Transverse colon (tissue), 4 donors: ENCODE measurements at places on chromosomes 5 and 9.

GRCh38 chr5:145752947-145753346, 82.2 kb downstream of the PRELID2 start:
- DNase-seq = no peak

GRCh38 chr9:128175102-128175563, 15.1 kb downstream of the BBLN start:
- DNase-seq = no peak

DNA sequence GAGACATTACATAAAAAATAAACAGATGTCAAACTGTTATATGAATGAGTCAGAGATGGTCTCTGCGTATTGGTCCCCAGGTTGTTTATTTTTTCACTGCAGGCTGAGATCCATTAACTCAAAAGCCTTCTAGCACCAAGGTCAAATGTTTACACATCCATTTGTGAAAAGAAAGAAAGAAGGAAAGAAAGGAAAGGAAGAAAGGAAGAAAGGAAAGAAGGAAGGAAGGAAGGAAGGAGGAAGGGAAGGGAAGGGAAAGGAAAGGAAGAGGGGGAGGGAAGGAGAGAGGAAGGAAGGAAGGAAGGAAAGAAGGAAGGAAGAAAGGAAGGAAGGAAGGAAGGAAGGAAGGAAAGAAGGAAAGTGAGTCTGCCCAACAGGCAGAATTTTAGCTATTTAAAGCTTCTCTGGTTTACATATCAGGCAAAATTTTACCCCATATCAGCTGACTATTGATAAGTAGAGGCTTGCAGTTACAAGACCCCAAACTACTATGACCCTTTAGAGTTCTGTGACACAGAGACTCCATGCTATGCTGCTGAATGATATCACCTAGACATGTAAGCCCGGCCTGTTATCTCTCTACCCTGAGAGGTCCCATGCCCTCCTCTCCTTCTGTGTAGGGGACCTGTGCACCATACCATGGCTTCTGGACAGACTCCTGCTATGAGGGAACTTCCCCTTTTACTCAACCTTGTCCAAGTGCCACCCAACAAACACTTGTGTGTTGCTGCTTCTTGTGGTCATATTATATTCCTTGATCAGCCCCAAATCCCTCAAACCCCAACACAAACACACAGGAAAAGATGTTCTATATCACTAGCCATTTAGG, 59.0 kb downstream of the DRD1 start:
- no peak for DNase-seq

DNA sequence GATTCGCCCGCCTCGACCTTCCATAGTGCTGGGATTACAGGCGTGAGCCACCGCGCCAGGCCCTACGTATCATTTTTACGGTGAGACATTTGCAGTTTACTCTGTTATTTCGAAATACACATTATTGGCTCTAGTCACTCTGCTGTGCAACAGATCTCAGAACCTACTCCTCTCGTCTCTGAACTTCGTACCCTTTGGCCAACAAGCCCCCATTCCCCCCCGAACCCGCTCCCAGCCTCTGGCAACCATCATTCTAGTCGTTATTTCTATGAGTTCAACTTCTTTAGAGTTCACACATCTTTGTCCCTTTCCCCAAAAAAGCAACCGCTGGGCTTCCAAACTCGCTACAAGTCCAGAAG, 735 bp downstream of the PTGR1 start:
- DNase-seq = peak; percentile 55

DNA sequence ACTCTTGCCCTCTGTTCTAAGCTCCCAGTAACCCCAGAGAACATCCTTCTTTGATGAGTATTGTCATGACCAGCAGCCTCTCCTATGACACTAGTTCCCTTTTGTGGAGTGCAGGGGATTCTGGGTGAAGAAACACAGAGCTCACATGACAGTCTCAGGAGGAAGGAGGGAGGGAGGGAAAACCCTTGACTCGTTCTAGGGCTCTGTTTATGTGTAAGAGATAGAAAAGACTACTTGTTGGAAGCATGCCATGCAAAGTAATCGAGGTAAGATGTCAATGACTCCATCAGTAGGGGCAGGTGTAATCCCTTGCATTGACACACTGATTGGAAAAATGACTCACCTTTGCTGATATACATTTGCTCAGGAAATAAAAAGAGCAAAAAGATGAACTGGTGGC, 190.2 kb upstream of the ELL2 start:
- DNase-seq = no peak

DNA sequence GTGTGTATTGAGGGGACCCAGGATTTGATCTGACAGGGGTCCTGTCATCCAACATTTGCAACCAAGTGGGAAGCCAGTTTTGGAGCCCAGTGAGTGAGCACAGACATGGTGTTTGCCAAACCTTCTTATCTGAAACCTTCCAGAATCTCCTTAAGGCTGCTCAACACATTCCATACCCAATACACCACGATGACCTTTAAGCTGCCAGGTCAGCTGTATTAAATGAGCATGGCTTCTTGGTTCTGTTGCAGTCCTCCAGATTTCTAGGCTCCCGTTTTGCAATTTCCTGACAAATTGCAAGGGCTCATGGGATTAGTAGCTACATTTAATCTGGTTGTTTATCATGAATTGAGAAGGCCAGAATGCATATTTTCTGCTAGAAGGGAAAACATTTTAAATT, 124.2 kb upstream of the ATP10B start:
- no peak for DNase-seq

- no peak for DNase-seq
These were observed 14.4 kb downstream of the SLC12A7 start for GRCh38 chr5:1097381-1097987.

GRCh38 chr9:105975886-105976645, 281.7 kb downstream of the TMEM38B start:
- DNase-seq = no peak

- DNase-seq = peak; percentile 79
These were observed 1.3 kb downstream of the TNFSF15 start for GRCh38 chr9:114804505-114804904.

DNA sequence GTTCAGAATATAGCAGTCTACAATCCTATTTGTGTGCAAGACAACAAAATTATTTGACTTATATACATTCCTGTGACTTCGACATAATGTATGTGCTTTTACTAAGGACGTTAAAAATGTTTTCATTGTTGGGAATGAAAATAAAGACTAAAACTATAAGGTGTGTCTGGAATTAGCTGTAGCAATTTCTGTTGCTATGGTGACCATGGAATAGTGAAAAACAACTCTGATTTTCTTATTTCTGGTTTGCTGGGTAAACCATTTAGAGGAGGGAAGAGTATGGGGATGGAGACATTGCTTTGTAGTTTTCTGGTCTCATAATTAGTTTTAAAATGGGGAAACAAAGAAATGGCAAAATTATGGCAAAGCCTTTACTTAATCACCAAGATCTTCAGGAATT, 343.2 kb downstream of the SEMA5A start:
- DNase-seq = no peak

DNA sequence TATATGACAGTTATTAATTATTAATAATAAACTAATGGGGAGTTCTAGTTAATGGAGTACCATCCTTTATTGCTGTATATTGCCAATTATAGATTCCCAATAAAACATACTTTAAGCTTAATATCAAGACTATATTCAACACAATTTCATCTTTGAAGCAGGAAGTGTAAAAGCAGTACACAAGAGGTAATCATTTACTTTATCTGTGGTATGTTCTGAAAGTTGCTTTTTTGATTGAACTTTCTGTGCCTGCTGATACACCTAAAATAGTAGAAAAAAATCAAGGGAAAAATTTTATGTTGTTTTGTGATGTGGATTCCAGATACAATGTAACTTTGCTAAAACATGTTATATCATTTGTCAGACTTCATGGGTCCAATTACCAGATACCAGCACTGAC, 58.0 kb downstream of the ACO1 start:
- DNase-seq = no peak

DNA sequence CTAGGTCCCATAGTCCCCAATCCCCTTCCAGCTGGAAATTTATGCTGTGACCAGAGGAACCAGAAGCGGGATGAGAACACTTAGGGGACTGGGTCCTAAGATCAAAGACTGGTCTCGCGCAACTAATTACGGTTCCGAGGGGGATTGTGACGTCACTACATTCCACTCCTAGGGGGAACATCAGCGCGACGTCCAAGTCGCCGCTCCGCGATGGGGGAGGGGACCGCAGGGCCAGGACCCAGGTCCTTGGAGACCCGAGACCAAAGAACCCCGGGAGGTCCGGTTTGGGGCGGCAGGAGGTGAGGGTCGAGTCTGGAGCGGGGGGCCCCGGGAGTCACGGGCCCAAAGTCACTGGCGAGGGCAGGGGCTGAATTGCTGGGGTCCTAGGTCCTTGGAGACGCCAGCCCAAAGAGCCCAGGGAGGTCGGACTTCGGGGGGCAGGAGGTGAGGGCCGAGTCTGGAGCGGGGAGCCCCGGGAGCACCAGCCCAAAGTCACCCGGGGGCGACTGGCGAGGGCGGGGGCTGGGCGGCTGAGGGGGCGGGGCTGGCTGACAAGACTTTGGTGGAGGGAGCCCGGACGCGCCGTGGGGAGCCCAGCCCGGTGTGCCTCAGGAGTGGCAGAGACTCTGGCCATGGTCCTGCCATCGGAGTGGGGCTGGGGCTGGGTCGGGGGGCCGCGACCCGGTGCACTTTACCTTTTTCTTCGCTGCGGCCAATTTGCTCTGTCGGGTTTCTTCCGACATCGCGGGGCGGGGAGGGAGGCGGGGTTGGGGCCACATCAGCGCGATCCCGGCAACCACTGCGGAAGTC, at the start of gene GOLGA2:
TSS of gene GOLGA2 (minus strand) at position 810 of the 810 bp plus-strand sequence. CDS start at position 779, 31 bp downstream.
- peak; percentile 47 for DNase-seq

- no peak for DNase-seq
These were observed 11.4 kb upstream of the GRPEL2 start for GRCh38 chr5:149333711-149334443.

- DNase-seq = no peak
These were observed at the start of gene AGXT2 for GRCh38 chr5:35047785-35048404. Gene AGXT2 (minus strand): TSS chr5:35047949. CDS start chr5:35047892, 57 bp downstream.

DNA sequence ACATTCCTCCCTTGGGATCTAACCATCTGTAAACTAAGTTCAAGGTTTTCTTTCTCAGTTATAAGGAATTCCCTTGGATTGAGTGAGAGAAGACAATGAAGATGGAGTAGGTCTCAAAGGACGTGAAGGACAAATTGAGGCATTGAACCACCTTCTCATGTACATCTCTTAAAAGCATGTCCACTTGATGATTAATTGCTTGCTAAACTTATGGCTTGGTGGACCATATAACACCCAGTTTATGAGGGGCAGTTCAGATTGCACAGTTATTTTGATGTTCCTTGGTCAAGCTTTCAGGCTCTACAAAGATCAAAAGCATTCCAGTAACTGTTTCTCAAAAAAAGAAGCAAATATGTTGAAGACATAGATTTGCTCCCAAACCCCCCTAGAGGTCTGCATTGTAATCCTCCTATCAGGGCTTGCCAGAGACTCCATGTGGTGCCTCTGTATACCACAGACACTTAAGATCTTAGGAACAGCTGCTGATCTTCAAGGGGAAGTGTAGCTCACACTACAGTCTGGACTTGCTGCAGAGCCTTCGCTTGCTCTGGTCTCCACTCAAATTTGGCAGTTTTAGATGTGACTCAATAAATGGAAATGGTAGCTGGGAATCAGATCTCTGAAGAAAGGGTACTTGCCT, 56.9 kb upstream of the ALDH1A1 start:
- DNase-seq = no peak

DNA sequence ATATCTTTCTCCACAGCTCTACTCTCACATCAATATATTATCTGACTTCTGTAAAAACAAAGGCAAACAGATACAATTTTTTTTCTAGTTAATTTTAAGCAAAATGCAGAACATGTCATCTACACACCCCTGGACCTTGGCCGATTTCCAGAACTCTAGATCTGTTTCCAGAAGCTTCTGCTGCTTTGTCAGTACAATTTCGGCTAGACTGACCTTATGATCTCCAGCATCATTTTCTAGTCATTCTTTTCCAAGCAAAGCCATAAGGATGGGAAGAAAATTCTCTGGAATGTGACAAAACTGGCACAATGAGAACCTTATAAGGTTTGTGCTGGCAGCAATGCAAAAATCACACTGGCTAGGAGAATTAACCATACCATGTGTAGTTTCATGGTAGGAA, 132.8 kb upstream of the MPDZ start:
- no peak for DNase-seq
